CD4-positive, alpha-beta T cell treated with Interferon gamma for 1 hour (primary cell): ENCODE measurements at places on chromosomes 3 and 15.

GRCh38 chr3:119376758-119377157 is 82.6 kb downstream of the ARHGAP31 start:
- DNase-seq, result no peak

- no peak for DNase-seq
Observed at GRCh38 chr3:149658744-149659497, 1.1 kb upstream of the WWTR1 start.

GRCh38 chr3:145936971-145937370 is 224.0 kb downstream of the PLOD2 start:
- DNase-seq, result no peak

- DNase-seq, result no peak
Observed at GRCh38 chr3:85193565-85193964, 234.8 kb downstream of the CADM2 start.

- no peak for DNase-seq
Observed at GRCh38 chr3:141256820-141257219, 25.2 kb downstream of the PXYLP1 start.

DNA sequence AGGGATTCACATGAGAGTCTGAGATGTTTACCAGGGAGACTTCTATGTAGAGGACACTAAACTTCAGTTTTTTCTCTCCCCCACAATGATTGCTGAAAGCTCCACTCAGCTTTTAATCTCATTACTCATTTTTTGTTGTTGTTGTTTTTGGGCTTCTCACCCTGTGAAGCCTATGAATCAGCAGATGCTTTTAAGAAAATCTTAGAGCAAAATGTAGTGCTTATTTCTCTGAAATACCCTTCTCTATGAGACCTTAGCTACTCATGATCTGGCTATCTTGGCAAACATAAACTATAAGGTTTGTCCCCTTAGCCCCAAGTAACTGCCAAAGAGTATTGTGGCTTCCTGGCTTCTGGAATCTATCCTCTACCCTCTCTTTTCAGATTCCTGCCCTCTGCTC is 537.3 kb downstream of the OCA2 start:
- no peak for DNase-seq
